Activated CD4-positive, alpha-beta T cell treated with anti-CD3 and anti-CD28 coated beads, Interleukin-2, amount 50 U/mL, for 1 hour (primary cell): ENCODE measurements at places on chromosomes 3 and 15.

GRCh38 chr15:34813446-34814190 is 18.3 kb upstream of the ACTC1 start:
- DNase-seq: no peak

GRCh38 chr3:5806192-5806591 is 618.7 kb downstream of the EDEM1 start:
- DNase-seq: no peak

GRCh38 chr3:177196456-177197040 is 734 bp downstream of the TBL1XR1 start:
- no peak for DNase-seq

- DNase-seq: no peak
Observed at GRCh38 chr3:53850895-53851294, 4.5 kb downstream of the IL17RB start.

- no peak for DNase-seq
Observed at GRCh38 chr3:108450444-108450843, 60.0 kb downstream of the MYH15 start.

- no peak for DNase-seq
Observed at GRCh38 chr3:194280777-194281176, 70.4 kb downstream of the CPN2 start.

GRCh38 chr3:158127250-158128219 is 17.6 kb downstream of the RSRC1 start:
- DNase-seq: no peak

- no peak for DNase-seq
Observed at GRCh38 chr15:67479781-67480505, 41.0 kb upstream of the C15orf61 start.

- DNase-seq: no peak
Observed at GRCh38 chr15:51090753-51091152, 4.0 kb downstream of the TNFAIP8L3 start.

- DNase-seq: no peak
Observed at GRCh38 chr3:83523470-83524073, 1435.2 kb upstream of the CADM2 start.
